ENCODE measurements at places on chromosomes 13 and 19.

DNA sequence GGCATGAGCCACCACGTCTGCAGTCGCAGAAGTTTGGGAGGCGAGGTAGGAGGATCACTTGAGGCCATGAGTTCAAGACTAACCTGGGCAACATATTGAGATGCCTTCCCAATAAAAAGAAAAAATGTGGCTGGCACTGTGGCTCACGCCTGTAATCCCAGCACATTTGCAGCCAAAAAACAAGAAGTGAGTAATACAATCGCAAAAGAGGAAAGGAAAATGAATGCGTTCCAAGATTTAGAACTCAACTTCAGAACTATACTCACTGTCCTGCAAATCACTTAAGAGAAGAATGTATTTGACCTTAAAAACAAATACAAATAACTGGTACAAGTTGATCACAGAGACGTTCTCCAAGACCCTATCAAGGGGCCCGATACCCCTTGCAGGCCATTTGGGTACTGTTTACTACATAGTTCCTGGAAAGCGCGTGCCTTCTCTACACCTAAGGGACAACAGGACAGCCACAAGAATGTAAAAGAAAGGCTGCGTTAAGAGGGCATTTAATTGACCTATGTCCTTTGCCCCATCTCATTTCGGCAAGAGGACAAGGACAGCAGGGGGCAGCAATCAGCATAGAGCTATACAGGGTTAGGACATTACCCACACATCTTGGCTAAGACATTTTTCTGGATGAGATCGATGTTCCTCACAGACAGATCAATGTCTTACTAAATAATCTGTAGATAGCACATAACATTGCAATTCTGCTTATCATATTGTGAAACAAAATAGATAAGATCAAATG, 41.3 kb downstream of the FLT3 start:
- peak; percentile 40 for DNase-seq

GRCh38 chr13:91978571-91978970, 580.1 kb downstream of the GPC5 start:
- DNase-seq, result no peak

DNA sequence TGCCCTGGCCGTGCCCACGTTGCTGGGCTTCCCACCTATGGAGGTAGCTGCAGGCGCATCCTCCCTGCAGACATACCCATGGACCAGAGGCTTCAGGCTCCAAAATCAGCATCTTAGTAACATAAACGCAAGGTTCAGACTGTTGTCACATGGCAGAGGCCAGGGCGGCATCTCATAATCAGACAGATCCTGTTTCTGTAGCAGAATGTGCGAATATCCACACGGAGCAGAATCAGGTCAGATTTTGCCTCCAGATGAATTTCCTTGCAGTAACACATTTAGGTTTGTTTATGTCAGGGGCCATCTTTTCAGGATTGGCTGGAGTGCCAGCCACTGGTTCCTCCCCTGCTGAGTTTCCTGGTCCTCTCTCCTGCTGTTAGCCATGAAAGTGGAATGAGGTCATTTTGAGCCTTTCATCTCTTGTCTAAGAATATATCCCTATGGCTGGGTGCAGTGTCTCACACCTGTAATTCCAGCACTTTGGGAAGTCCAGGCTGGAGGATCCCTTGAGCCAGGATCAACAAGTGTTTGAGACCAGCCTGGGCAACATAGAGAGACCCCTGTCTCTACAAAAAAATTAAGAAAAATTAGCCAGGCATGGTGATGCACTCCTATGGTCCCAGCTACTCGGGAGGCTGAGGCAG, 20.5 kb downstream of the SMARCA4 start:
- no peak for DNase-seq

- peak; percentile 53 for DNase-seq
These were observed 21.0 kb downstream of the ZNF114 start for GRCh38 chr19:48290771-48291488.

DNA sequence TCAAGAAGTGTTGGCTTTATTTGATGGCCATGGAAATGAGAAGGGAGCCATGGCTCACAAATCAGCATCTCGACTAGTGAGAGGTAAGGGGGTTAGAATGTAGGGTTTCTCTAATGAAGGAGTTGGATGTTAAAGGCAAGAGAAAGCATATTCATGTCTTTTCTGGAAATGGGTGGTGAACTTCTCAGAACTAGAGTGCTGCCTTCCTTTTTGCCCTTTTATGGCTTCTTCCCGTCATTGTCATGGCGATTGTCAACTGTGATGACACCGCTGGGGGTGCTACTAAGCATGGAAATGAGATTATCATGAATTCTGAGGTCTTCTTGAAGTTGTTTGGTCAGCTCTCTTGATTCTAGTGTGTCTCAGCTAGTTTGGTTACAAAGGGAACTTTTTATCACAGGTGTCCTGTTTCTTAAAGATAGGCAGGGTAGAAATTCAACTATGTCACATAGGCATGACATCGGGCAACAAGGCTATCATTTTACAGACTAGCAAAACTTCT, 180.4 kb downstream of the LIG4 start:
- DNase-seq, result no peak

- DNase-seq, result no peak
These were observed 6.5 kb downstream of the ZNF426 start for GRCh38 chr19:9531933-9532332.

GRCh38 chr13:21458451-21458812, 671 bp downstream of the ZDHHC20 start:
- DNase-seq, result peak; percentile 51

- DNase-seq, result no peak
These were observed 15.6 kb upstream of the LILRB1 start for GRCh38 chr19:54614726-54615125.

DNA sequence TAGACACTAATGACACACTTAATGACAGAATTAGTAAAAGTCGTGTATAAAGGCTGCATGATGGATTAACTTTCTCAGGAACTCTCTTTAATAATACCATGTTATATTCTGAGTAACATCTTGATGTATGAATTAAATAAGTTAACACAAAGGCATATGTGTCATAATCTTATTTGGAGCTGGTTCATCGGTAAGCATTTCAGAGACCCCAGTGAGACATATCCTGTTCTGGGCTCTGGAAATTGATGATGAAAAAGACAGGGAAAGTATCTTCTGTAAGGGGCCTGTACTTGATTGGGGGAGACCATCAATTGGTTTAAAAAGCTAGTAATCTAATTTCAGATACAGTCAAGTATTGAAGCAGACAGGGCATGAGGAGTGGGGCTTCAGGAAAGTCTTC, 547.9 kb downstream of the GPC6 start:
- DNase-seq, result no peak

DNA sequence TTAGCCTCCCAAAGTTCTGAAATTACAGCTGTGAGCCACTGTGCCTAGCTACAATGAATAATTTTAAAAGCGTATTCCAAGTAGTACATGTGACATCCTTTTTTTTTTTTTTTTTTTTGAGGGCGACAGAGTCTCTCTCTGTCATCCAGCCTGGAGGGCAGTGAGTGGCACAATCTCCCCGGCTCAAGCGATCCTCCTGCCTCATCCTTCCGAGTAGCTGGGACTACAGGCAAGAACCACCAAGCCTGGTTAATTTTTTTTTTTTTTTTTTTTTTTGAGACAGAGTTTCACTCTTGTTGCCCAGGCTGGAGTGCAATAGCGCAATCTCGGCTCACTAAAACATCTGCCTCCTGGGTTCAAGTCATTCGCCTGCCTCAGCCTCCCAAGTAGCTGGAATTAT, 3.8 kb upstream of the PRR12 start:
- DNase-seq, result no peak

- no peak for DNase-seq
These were observed 78.6 kb downstream of the ABCC4 start for GRCh38 chr13:95222733-95223018.

DNA sequence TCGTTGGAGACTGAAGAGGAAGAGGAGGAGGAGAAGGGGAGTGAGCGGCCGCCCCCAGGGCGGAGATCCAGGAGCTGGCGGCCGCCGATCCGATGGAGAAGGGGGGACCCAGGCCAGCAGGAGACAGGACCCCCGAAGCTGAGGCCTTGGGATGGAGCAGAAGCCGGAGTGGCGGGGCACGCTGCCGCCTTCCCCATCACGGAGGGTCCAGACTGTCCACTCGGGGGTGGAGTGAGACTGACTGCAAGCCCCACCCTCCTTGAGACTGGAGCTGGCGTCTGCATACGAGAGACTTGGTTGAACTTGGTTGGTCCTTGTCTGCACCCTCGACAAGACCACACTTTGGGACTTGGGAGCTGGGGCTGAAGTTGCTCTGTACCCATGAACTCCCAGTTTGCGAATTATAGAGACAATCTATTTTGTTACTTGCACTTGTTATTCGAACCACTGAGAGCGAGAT, 1.8 kb downstream of the GADD45B start:
- DNase-seq, result peak; percentile 38

DNA sequence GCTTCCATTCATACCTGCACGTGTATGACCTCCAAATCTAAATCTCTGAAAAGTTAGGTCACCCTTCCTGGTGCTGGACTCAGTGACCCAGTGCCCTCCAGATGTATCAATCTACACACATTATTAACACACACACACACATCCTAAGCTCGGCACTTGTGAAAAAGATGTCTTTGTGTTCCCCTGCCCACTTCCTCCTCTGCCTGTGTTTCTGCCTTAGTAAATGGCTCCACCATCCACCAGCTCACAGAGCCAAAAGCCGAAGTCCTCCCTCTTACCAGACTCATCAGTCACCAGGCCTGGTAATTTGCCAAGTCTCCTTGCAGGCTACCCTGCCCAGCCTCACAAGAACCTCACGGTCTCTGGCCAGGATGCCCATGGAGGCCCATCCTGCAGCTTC, 131.5 kb downstream of the SHISA2 start:
- no peak for DNase-seq

- DNase-seq, result no peak
These were observed 114.5 kb downstream of the ATP11A start for GRCh38 chr13:112804374-112804773.

GRCh38 chr19:54521860-54522513, 19.4 kb downstream of the LAIR2 start:
- no peak for DNase-seq

- DNase-seq, result no peak
These were observed 286.7 kb upstream of the SLITRK6 start for GRCh38 chr13:86085890-86086289.

DNA sequence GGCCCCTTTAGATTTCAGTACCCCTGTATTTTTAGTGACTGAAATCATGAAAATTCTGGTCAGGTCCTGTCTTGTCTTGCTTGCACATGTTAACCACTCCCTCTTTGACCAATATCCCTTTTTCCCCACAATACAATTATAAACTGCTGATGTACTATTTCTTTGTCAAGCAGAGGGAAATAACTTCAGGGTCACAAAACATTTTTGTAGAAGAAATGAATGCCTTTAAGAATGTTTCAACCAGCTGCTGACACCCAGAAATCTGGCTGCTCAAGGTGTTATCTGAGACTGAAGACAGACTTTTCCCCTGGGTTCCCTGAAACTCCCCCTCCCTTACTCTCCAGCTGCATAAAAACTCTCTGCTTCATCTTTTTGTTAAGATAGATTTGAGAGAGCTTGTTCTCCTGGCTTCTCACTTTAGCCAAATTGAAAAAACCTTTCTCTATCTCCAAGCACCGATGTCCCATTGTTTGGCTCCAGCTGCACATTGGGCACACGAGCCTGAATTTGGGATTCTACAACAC, 18.4 kb upstream of the ACOD1 start:
- DNase-seq, result no peak

DNA sequence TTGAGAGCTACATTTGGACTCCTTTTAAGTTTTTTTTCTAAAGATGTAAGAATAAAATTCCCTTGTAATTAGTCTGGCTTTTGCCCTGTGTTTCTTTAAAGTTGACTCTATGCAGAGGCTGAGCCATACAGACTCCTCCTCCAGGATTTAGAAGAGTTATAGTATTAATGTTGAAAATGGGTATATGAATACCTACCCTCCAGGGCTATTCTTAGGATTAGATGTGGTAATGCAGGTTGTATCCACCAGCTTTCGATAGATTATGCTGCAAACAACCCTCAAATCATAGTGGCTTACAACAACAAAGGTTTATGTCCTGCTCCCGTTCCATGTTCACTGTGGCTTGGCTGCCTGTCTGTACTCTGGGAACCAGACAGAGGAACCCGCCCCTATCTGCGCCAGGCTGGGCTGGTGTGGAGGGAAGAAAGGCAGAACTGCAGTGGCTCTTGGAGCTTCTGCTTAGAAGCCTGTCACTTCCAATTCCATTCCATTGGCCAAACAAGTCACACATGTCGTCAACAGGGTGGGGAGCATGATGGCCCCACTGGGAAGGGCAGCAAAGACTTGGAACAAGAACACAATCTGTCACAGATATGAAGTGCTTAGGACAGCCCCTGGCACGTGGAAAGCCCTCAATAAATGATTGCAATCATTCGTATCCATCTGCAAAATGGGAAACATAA, 290.8 kb downstream of the FOXO1 start:
- no peak for DNase-seq

- no peak for DNase-seq
These were observed 21.5 kb downstream of the GSX1 start for GRCh38 chr13:27813826-27814225.

DNA sequence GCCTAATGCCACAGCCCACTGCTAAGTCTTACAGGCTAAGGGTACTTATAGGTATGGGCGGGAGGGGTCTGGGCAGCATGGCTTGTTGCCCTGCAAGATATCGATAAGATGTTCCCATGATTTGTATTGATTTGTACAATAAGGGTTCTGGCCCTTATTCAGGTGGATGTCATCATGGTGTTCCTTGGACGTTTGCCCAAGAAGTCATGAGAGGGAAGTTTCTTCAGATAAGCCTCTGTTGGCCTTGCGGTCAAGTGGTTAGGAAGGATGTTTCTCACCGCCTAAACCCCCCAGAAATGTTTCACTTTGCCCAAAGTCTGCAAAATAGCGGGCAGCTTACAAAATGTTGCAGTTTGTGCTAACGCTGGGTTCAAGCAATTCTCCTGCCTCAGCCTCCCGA, 7.3 kb downstream of the PARP4 start:
- no peak for DNase-seq

GRCh38 chr19:55580628-55581144, at the start of gene ZNF579:
Gene ZNF579, minus strand, starts transcription at chr19:55580848. Its CDS starts 1,209 bp downstream, at chr19:55579639.
- DNase-seq, result peak; percentile 81

DNA sequence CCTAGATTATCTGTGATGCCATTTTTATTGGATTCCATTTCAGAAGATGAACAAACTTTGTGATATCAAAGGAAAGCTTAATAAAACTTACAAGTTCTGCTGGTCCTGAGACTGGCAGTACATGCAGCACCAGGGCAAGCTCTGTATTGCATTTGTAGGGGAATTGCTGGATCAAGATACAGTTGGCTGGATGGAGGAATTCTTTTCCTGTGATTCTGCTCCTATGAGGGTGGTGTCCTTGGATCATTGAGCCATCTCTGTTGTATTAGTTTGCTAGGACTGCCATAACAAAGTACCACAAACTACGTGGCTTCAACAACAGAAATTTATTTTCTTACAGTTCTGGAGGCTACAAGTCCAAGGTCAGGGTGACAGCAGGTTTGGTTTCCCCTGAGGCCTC, 33.9 kb upstream of the CSNK1A1L start:
- no peak for DNase-seq

GRCh38 chr13:53545340-53545941, 516.8 kb downstream of the OLFM4 start:
- DNase-seq, result no peak

DNA sequence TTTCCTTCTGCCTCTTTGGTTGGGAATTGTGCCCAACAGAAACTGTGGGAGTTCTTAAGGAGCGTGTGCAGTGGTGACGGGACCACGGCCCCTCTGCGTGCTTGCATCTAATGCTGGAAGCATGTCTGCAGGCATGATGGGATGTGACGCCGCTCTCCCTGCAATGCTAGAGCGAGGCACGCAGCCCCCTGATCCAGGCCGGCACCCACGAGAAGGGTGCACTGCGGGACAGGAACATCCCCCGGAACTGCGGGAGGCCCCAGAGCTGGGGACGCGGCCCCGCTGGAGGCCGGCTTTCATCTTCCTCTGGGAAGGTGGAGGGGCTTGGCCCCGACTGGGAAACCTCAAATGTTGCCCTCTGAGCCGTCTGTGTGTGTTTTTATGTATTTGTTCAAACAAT, 32.7 kb downstream of the TMEM255B start:
- DNase-seq, result no peak
